ENCODE measurements at places on chromosomes 4 and X. TPM values are rescaled to one million over a fixed set of nuclear protein-coding genes. Genes with fewer than 3 reads are reported as not detected.

Gene MID1
- total RNA-seq: 10.8 TPM

Gene CDX4
- not detected for total RNA-seq

Gene TMPRSS11B
- total RNA-seq: not detected

Gene NHSL2
- total RNA-seq: 22.4 TPM

Gene WNK3
- total RNA-seq: 2.2 TPM

All from tibial nerve (tissue), 4 donors.